ENCODE measurements at places on chromosomes 7 and 10.

DNA sequence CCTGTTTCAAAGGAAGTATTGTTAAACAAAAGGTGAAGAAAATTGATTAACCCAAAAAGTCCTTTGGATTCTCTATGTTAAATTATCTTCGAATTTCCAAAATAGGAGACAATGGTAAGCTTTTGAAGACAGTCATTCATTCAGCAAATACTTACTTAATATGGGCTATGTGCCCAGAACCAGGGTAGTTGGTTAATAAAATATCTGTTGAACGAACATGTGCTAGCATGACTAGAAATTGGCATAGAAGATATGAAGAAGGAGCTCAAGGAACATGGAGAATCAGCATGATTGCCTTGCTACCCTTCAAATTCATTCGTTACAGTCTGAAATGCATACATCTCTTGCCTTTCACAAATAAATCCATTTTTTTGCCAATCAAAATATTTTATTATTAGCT lies 123.1 kb upstream of the RHEB start:
- no peak for DNase-seq

- DNase-seq: no peak
Measured at GRCh38 chr10:21079330-21079658, 182.2 kb upstream of the NEBL start.

- no peak for DNase-seq
Measured at GRCh38 chr7:38881947-38882684, 26.9 kb downstream of the VPS41 start.

DNA sequence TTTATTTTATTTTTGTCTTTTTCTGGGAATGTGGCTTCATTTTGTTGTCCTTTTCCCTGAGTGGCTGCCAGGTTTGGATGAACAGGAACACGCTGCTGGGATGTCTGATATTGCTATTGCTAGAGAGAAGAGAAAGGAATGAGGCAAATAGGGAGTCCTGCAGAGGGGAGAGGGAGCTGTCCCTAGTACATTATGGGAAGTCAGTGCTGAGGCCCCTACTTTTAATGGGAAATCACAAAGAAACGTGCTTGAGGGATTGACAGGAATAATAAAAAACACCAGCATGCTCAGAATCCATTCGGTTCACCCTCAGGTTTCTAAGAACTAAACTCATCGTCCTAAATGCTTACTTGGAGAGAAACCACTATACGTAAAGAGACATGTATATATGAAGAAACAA lies 306.6 kb downstream of the PLXNA4 start:
- no peak for DNase-seq

DNA sequence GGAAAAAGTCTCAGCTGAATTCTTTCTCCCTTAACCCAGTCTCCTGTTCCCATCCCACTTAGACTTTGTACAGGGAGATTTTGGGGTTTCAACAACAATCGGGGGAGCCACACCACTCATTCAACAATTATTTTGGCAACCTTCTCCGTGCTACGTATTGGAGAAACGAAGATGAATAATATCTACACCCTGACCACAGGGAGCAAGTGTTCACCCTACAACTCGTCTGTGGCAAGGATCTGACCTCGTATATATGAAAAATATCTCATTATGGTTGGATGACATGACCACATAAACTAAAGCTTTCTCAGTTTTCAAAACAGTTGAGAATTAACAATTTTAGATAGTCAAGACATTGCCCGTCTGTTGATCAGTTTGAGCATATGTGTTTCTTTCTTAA lies 302.1 kb downstream of the CACNA2D1 start:
- no peak for DNase-seq

GRCh38 chr10:201328-201771 lies 66.1 kb downstream of the ZMYND11 start:
- DNase-seq: no peak
